Purkinje cell (primary cell): ENCODE measurements at places on chromosomes 6 and 20. TPM values are rescaled to one million over a fixed set of nuclear protein-coding genes. Genes with fewer than 3 reads are reported as not detected.

Gene SIRPB1
- 5.8 and 17.3 TPM in 2 replicates for polyA plus RNA-seq

Gene ZSCAN31
- 2.4 and 5.7 TPM in 2 replicates for polyA plus RNA-seq

Gene COL21A1
- polyA plus RNA-seq, result 0.29 and 7.7 TPM in 2 replicates

Gene LRRC73
- 6.4 and 8.7 TPM in 2 replicates for polyA plus RNA-seq

Gene PKHD1
- polyA plus RNA-seq, result 0.04 TPM in 1 of 2 replicates, not detected in the other

Gene OPRM1
- polyA plus RNA-seq, result 2.8 TPM in 1 of 2 replicates, not detected in the other

Gene CNBD2
- polyA plus RNA-seq, result 0.91 and 1.9 TPM in 2 replicates

Gene PHACTR3
- 15.5 and 23.0 TPM in 2 replicates for polyA plus RNA-seq

Gene FRMD1
- 3.1 TPM in 1 of 2 replicates, not detected in the other for polyA plus RNA-seq

Gene F13A1
- 1.3 and 6.2 TPM in 2 replicates for polyA plus RNA-seq

Gene LAMA4
- polyA plus RNA-seq, result 8.8 and 11.7 TPM in 2 replicates

Gene RNF144B
- 0.45 and 1.4 TPM in 2 replicates for polyA plus RNA-seq

Gene DDO
- 1.1 and 2.1 TPM in 2 replicates for polyA plus RNA-seq

Gene HLA-DPA1
- 0.26 and 0.92 TPM in 2 replicates for polyA plus RNA-seq

Gene TAAR8
- not detected in 2 replicates for polyA plus RNA-seq

Gene VSX1
- polyA plus RNA-seq, result 0.16 and 1.5 TPM in 2 replicates
